ENCODE measurements at places on chromosomes 11 and 22.

- no peak for DNase-seq
Observed at GRCh38 chr11:10744206-10744605, 6.8 kb upstream of the CTR9 start.

DNA sequence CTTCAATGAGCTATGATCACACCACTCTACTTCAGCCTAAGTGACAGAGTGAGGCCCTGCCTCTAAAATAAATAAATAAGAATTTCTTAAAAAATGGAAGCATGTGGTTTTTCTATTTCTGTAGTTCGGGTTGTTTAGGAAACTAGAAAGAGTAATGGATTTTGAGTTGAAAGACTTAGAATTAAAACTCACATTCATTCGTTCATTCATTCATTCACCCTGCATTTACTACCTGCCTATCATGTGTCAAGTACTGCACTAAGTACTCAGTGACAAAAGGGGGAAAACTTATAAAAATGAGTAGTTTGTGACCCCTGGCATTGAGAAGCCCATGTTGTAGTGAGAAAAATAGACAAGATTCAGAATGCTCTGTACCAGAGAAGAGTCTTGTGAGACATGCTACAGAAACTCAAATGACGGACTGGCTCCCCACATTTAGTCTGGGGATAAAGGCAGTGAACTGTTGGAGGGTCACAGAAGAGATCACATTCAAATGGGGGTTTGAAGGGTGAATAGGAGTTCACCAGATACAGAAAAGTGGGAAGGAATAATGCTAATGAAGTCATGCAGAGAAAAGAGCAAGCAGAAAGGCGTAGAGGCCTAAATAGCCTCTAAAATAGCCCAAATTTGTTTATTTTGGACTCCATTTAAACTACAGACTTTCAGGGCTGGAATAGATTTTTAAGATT lies 7.0 kb downstream of the CSRP3 start:
- DNase-seq: no peak

GRCh38 chr22:22591348-22592299 lies 32.6 kb upstream of the PRAME start:
- DNase-seq: no peak

- DNase-seq: no peak
Observed at GRCh38 chr11:36375353-36376008, 79.4 kb downstream of the PRR5L start.
